ENCODE measurements at places on chromosomes 7 and 10. TPM values are rescaled to one million over a fixed set of nuclear protein-coding genes. Genes with fewer than 3 reads are reported as not detected.

Gene AOAH
- total RNA-seq, result 28.2 TPM

Gene GNGT1
- not detected for total RNA-seq

DNA sequence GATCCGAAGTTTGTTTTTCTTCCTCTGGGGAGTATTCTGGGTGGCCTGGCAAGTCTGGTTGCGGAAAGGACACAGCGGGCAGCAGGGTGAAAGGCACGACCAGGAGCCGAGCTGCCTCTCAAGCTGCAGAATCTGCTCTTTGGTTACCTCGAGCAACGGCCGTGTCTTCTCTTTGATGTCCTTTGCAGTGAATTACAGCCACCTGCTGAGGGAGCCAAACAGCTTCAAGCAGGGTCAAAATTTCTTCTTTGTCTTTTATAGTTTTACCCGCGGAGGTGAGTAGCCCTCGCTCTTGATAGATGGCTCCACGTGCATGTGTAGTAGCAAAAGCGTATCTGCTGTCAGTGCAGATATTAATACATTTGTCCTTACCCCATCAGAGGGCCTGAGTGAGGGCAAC is 177.3 kb upstream of the MBL2 start:
- DNase-seq, result no peak

- no peak for DNase-seq
Observed at GRCh38 chr10:99631496-99631895, 11.3 kb upstream of the SLC25A28 start.

Data from left lung (tissue), 14 donors.